Activated CD8-positive, alpha-beta memory T cell treated with anti-CD3 and anti-CD28 coated beads for 4 hours (primary cell): ENCODE measurements at places on chromosomes 2 and 18.

- no peak for DNase-seq
Observed at GRCh38 chr2:12723736-12724463, 7.2 kb downstream of the TRIB2 start.

DNA sequence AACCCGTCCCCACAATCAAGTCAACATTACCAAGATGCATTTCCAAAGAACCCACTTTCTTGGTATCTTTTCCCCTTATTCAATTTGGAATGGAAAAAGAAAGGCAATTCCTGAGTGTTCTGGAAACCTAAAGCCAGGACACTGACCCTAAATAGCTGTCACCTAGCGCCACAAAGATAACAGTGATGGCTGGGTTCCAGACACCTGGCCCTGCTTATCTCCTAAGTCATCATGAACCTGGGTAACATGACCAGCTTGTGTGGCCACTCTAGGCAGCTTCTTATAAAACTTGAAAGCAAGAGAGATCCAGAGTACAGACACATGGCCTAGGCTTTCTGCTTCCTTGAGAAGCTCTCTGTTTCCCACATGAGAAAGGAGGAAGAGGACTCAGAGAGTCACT, 95.4 kb downstream of the BOD1L2 start:
- no peak for DNase-seq

- DNase-seq: no peak
Observed at GRCh38 chr2:226892729-226893128, 56.9 kb downstream of the RHBDD1 start.

GRCh38 chr2:19201911-19202462, 156.4 kb downstream of the OSR1 start:
- no peak for DNase-seq

DNA sequence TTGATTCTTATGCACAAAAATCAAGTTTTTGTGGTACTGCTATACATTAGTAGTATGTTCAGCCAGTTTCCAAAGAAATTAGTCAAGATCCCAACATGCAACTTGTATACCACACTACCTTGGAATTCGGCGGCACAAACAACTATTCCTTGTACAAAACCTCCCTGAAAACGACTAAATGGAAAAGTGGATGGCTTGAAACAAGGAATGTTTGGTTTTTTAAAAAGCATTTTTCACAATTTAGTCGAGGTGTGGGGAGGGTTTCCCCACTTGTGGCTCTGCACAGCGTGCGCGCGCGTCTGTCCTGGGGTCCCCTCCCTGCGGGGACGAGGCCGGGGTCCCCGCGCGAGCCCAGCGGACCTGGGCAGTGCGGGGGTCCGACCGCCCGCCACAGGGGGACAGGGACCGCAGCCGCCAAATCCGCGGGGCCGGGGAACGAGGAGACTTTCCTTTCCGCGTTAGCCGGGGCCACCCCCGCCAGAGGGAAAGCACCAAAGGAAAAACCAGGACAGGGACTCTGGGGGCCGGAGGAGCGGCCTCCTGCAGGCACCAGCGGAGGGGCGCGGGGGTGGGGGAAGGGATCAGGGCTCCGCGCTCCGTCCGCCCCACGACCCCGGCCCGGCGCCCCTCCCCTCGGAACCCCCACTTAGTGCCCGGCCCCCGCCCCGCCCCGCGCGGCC, 534 bp upstream of the SOCS6 start:
- DNase-seq: no peak
